ENCODE measurements at places on chromosomes 13 and 19. TPM values are rescaled to one million over a fixed set of nuclear protein-coding genes. Genes with fewer than 3 reads are reported as not detected.

- no peak overlapping the region for H3K27ac ChIP-seq
- H3K4me1 ChIP-seq, result peaks cover 7% of the 10 kb centered on the region
- no peak for DNase-seq
- no peaks in the 10 kb centered on the region for H3K36me3 ChIP-seq
- H3K27me3 ChIP-seq, result no peaks in the 10 kb centered on the region
These were observed 13.0 kb downstream of the CYP2S1 start for GRCh38 chr19:41205995-41206394.

GRCh38 chr13:76852986-76853385, 33.2 kb downstream of the KCTD12 start:
- no peak for DNase-seq
- peaks cover 2% of the 10 kb centered on the region for H3K4me1 ChIP-seq
- no peak overlapping the region for H3K27ac ChIP-seq
- H3K27me3 ChIP-seq, result no peaks in the 10 kb centered on the region

GRCh38 chr19:46813839-46814358, 25.5 kb upstream of the SLC1A5 start:
- H3K4me1 ChIP-seq, result peaks cover 9% of the 10 kb centered on the region
- no peak overlapping the region for H3K27ac ChIP-seq
- no peaks in the 10 kb centered on the region for H3K36me3 ChIP-seq
- no peaks in the 10 kb centered on the region for H3K27me3 ChIP-seq

DNA sequence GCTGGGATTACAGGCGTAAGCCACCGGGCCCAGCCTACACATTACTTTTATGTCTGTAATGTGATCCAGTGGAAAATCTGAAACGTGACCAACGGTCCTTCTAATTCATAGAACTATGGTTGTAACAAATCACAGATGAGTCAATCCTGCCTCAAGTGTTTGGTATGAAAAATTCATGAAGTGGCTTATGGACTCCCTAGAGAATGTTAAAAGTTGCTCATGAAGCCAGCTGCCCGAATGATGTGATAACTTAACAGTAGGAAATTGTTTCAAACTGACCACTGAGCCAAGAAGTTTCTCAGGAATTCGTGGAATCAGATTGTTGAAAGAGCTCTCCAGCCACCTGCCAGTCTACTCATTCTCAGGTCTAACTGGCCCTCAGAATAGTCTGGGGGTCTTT, 59.4 kb upstream of the FARP1 start:
- no peaks in the 10 kb centered on the region for H3K27me3 ChIP-seq
- no peak overlapping the region for H3K27ac ChIP-seq
- H3K4me3 ChIP-seq, result no peak overlapping the region
- DNase-seq, result no peak
- no peaks in the 10 kb centered on the region for H3K36me3 ChIP-seq
- no peaks in the 10 kb centered on the region for H3K4me1 ChIP-seq

DNA sequence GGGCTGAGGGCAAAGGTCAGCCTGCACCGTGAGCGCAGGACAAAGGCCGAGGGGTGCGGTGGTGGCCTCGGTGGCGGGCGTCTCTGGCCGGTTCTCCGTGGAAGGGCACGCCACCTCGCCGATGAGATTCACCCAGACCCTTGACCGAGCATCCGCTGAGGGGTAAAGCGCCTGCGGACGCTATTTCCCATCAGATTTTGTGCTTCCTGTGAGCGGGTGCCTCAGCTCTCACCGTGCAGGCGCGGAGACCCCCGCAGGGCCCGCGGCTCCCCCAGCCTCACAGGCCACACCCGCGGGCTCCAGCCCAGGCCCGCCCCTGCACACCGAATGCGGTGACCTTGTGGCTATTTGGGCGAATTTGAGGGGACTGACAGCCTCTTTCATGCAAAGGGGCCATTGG, 348.0 kb downstream of the TEX29 start:
- H3K4me1 ChIP-seq, result no peaks in the 10 kb centered on the region
- DNase-seq, result no peak
- no peaks in the 10 kb centered on the region for H3K27me3 ChIP-seq
- no peaks in the 10 kb centered on the region for H3K36me3 ChIP-seq
- H3K27ac ChIP-seq, result no peak overlapping the region

DNA sequence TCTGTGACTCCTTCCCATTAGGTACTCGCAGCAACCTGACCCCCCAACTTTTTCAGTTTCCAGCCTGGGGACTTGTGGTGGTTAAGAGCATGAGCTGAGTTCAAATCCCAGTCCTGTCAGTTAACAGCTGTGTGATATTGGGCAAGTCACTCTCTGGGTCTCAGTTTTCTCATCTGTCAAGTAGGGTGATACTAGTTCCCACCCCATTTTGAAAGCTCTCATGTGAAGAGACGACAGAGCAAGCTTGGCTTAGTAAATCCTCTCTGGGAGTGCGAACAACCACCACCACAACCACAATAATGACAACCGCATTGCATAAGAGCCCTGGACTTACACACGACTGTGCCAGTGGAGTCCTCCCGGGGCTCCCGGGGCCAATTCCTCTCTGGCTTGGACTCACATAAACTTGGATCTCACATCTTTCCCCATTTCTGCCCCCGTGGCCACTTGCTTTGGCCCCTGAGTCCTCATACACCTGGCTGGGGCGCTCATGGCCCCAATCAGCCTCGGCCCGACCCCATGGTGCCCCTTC, 454 bp downstream of the BLVRB start:
- peaks cover 4% of the 10 kb centered on the region for H3K36me3 ChIP-seq
- H3K27ac ChIP-seq, result peak overlapping the region; percentile 72
- peak overlapping the region; percentile 80 for H3K4me3 ChIP-seq
- DNase-seq, result peak; percentile 67
- peaks cover 24% of the 10 kb centered on the region for H3K4me1 ChIP-seq

GRCh38 chr13:28548468-28548867, 53.5 kb upstream of the FLT1 start:
- H3K36me3 ChIP-seq, result no peaks in the 10 kb centered on the region
- H3K27me3 ChIP-seq, result peaks cover 5% of the 10 kb centered on the region
- DNase-seq, result no peak
- H3K4me3 ChIP-seq, result no peak overlapping the region

- peaks cover 10% of the 10 kb centered on the region for H3K36me3 ChIP-seq
- peak overlapping the region; percentile 52 for H3K27ac ChIP-seq
- no peak for DNase-seq
- H3K4me3 ChIP-seq, result no peak overlapping the region
These were observed 15.0 kb downstream of the MAU2 start for GRCh38 chr19:19335408-19336158.

GRCh38 chr19:37519890-37520289, 13.2 kb downstream of the ZNF793 start:
- no peak overlapping the region for H3K4me3 ChIP-seq
- no peaks in the 10 kb centered on the region for H3K27me3 ChIP-seq
- no peak for DNase-seq
- H3K4me1 ChIP-seq, result no peaks in the 10 kb centered on the region
- H3K36me3 ChIP-seq, result peaks cover 74% of the 10 kb centered on the region

- no peak for DNase-seq
- peak overlapping the region; percentile 38 for H3K4me3 ChIP-seq
- H3K27me3 ChIP-seq, result peaks cover 64% of the 10 kb centered on the region
These were observed 505 bp upstream of the ZIC2 start for GRCh38 chr13:99980824-99981734.

GRCh38 chr19:49861107-49861506, 6.3 kb downstream of the PNKP start:
- H3K4me3 ChIP-seq, result no peak overlapping the region
- DNase-seq, result no peak
- H3K4me1 ChIP-seq, result peaks cover 16% of the 10 kb centered on the region
- no peak overlapping the region for H3K27ac ChIP-seq
- peaks cover 29% of the 10 kb centered on the region for H3K36me3 ChIP-seq

- no peak overlapping the region for H3K4me3 ChIP-seq
- H3K36me3 ChIP-seq, result no peaks in the 10 kb centered on the region
- H3K27ac ChIP-seq, result no peak overlapping the region
- peaks cover 14% of the 10 kb centered on the region for H3K4me1 ChIP-seq
These were observed 3.5 kb upstream of the CYP2S1 start for GRCh38 chr19:41189425-41190065.

DNA sequence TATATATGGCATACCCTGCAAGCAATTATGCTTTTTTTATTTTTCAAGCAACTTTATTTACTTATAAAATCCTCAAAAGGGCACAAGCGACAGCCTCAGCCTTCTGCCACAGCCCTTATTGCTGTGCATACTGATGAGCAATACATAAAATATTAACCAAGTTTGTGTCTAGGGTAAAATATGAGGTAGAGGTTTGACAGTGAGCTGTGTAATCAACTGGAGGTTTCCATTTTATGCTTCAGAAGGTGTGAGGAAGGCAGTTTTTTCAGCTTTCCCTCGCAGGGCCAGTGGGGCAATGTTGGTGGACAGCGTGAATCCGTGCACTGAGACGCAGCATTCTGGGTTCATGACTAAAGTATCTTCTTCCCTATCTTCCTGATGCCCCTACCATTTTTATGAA, 310.4 kb downstream of the IRS2 start:
- H3K27ac ChIP-seq, result no peak overlapping the region
- no peaks in the 10 kb centered on the region for H3K36me3 ChIP-seq
- H3K27me3 ChIP-seq, result no peaks in the 10 kb centered on the region
- H3K4me1 ChIP-seq, result no peaks in the 10 kb centered on the region
- H3K4me3 ChIP-seq, result no peak overlapping the region

DNA sequence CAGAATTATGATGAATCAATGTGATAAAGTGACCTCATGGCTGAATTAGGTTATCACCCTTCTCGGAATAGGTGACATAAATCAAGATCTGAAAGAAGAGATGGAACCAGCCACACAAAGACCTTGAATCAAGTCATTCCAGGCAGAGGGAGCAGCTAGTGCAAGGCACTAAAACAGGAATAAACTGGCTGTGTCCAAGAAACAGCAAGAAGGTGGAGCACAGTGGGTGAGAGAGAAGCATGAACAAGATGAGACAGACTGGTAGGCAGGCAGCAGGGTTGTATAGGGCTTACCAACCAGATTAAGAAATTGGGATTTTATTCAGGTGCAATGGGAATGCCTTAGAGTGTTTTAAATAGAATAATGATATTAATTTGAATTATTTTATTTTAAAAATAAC, 470.3 kb downstream of the PCDH20 start:
- no peak overlapping the region for H3K27ac ChIP-seq
- no peaks in the 10 kb centered on the region for H3K27me3 ChIP-seq
- H3K36me3 ChIP-seq, result no peaks in the 10 kb centered on the region
- no peak for DNase-seq
- H3K4me3 ChIP-seq, result no peak overlapping the region

DNA sequence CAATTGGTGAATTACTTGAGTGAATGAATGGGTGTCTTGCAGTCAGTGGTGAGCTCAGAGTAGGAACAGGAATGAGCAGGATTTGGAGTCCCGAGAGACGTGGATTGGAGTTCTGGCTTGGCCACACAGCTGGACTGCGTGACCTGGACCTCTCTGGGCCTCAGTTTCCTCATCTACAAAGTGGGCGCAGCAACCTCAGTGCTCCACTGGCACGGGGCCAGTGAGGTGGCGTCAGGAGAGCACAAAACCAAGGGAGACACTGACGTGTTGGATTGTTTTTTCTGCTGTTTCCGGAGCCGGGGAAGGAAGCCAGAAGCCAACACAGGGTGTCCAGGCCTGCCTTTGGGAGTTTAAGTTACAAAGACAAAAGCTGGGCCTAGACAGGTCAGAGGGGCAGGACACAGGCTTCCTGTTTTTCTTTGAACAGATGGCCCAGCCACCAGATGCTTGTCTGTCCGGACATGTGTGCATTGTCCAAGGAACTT, 6.5 kb upstream of the DOCK6 start:
- H3K4me3 ChIP-seq, result no peak overlapping the region
- H3K27me3 ChIP-seq, result peaks cover 32% of the 10 kb centered on the region
- DNase-seq, result no peak
- no peak overlapping the region for H3K27ac ChIP-seq

DNA sequence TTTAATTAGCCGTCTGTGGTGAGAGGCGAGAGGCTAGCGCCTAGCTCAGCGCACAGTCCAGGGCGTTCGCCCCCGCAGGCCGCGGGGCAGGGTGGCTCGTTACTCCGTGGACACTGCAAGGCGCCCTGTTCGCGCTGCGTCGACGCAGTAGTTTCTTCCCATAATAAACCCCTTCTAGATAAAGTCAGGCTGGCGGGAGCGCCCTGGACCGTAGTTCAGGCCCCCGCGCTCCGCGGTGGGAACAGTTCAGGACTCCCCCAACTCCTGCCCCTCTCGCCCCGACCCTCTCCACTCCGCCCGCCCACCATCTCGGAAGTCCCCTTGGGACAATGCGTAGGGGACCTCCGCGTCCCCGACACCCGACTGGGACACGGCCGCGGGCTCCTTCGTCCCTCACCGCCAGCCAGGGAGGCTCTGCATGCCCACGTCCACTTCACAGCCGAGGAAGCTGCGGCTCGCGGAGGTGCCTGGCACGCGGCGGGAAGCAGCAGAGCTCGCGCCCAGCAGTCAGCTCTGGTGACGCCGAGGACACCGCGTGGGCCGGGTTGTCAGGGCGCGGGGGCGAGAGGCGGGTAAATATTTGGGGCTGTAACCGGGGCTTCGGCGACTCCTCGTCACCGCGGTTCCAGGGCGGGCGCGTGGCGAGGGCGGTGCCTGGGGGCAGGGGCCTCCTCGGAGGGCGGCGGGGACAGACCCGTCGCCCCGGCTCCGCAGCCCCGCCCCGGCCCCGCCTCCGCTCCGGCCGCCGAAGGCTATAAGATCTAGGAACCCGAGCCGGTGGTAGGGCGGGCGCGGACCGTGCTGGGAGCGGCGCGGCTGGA, at the start of gene RGCC:
Gene RGCC, plus strand, starts transcription at position 783 of the 821 bp plus-strand sequence. CDS start 158 bp downstream, outside the sequence.
- H3K4me3 ChIP-seq, result peak within 1 kb of the TSS; percentile 80
- peaks cover 4% of the 10 kb centered on the region for H3K27me3 ChIP-seq
- peaks cover 42% of the 10 kb centered on the region for H3K4me1 ChIP-seq
- H3K36me3 ChIP-seq, result peaks cover 33% of the 10 kb centered on the region

- H3K4me3 ChIP-seq, result peak within 1 kb of the TSS; percentile 78
- no peaks in the 10 kb centered on the region for H3K36me3 ChIP-seq
- peaks cover 14% of the 10 kb centered on the region for H3K4me1 ChIP-seq
These were observed at the start of gene HSD17B14 for GRCh38 chr19:48836089-48837017. Gene HSD17B14 (minus strand): TSS chr19:48836491. CDS start chr19:48836411, 80 bp downstream.

GRCh38 chr19:2592824-2593223, 109.7 kb downstream of the GNG7 start:
- DNase-seq, result no peak
- H3K4me1 ChIP-seq, result no peaks in the 10 kb centered on the region

DNA sequence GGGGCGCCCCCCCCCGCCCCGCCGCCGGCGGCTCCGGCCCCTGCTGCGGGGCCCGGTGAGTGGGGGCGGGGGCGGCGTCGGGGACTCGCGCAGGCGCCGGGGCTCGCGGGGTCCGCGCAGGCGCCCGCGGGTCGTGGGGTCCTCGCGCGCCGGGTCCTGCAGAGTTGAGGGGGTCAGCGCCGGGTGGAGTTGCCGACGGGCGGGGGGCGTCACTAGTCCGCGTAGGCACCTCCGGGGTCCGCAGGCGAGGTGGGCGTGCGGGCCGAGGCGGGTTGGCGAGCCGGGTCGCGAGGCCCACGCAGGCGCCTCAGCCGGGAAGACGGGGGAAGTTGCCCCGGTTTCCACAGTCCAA, 365 bp downstream of the PPP6R1 start:
- peaks cover 12% of the 10 kb centered on the region for H3K4me1 ChIP-seq
- H3K27ac ChIP-seq, result peak overlapping the region; percentile 99
- no peaks in the 10 kb centered on the region for H3K27me3 ChIP-seq
- peaks cover 50% of the 10 kb centered on the region for H3K36me3 ChIP-seq
- H3K4me3 ChIP-seq, result peak overlapping the region; percentile 96

MBD3L3 gene
- not detected for total RNA-seq

AKAP8L gene
- total RNA-seq, result 88.8 TPM

KMT2B gene
- 63.6 TPM for total RNA-seq

ATP8B3 gene
- total RNA-seq, result 5.8 TPM

NEK5 gene
- 0.11 TPM for total RNA-seq

Measured in activated CD8-positive, alpha-beta T cell treated with anti-CD3 and anti-CD28 coated beads for 36 hours (primary cell).